Activated T-cell treated with anti-CD3 and anti-CD28 coated beads for 4 hours (primary cell): ENCODE measurements at places on chromosomes 5 and 9.

GRCh38 chr5:5813441-5813840 is 391.0 kb downstream of the ICE1 start:
- DNase-seq: no peak

- no peak for DNase-seq
These were observed 72.9 kb upstream of the SHB start for GRCh38 chr9:38141746-38142591.

GRCh38 chr5:93512799-93513198 is 68.2 kb downstream of the NR2F1-AS1 start:
- DNase-seq: no peak

- no peak for DNase-seq
These were observed 2.2 kb downstream of the DOCK8 start for GRCh38 chr9:216866-217265.

DNA sequence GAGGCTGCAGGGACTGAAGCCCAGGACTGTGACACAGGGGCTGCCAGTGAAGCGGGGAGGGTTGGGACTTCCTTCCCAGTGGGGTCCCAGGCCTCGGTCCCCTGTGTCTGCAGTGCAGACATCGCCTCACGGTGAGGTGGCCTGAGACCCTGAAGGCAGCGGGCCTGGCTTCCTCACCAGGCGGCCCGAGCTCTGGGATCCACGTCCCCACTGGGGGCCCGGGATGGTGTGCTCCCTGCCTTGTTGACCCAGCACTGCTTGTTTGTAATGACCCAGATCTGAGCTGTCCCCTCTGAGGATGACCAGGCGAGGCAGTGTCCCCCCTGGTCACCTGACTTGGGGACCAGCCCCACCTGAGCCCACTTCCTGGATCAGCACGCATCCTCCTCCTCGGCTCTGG is 53.1 kb downstream of the COL5A1 start:
- no peak for DNase-seq

DNA sequence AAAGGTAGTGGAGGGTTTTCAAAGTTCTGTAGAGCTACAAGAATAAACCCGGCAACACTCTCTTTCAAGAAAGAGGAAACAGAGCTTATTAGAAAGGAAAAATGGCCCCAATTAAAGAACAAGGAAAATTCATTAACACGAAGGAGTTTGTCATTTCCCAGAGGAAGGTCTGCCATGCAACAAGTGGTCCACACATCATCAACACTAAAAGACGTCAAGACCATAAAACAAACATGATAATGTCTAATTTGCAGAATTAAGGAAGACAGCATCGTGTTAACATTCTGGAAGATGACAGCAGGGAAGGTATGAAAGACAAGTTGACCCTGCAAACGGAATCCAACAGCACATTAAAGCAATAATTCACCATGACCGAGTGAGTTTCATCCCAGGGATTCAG is 28.6 kb upstream of the NRARP start:
- no peak for DNase-seq

- DNase-seq: no peak
These were observed 21.5 kb upstream of the ASS1 start for GRCh38 chr9:130423272-130423671.

GRCh38 chr5:93789173-93790067 is 48.0 kb upstream of the POU5F2 start:
- no peak for DNase-seq

DNA sequence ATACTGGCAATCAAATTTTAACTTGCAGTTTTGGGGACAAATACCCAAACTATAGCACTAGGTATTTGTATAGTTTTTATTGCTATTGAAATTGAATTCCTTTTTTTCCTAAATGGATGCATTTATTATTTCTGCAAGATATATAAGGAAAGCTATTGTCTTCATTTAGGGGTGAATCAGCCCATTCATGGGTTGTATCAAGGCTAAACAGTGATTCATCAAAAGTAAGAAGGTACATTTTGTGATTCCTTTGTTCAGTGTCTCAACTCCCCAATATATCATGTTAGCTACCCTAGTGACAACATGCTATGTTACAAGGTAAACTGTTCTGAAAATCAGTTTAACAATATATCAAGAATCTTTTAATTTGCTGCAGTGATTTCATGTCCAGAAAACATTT is 185.7 kb downstream of the PLK2 start:
- no peak for DNase-seq

DNA sequence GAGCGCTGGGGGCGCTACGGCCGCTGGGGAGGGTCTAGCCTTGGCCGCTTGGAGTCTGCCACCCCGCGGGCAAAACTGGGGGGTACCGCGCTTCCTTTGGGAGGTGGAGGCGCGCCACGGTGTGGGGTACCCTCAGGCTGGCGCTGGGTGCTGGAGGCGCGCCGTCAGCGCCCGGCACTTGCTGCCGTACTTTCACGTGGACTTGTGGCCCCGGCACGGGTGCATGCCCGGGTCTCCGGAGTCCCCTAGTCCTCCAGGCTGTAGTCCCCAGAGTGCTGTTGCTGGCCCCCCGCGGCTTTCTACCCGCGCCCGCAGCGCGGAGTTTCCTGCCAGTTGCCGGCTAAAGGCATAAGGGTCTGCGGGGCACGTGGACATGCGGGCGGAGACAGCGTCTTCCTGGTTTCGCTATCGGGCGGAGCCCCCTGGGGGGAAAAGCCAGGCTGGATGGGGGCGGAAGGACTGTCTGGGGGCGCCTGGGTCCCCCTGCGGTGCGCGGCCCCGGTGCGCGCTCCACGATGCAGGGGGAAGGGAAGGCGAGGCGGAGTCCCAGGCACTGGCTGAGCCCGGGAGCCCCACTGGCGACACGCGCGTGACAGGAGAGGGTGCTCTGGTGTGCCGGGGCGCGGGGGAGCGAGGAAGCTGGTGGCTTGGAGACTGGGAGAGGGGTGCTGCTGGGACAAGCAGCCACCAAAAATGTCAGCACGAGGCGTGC is 666 bp downstream of the PPARGC1B start:
- peak; percentile 44 for DNase-seq

DNA sequence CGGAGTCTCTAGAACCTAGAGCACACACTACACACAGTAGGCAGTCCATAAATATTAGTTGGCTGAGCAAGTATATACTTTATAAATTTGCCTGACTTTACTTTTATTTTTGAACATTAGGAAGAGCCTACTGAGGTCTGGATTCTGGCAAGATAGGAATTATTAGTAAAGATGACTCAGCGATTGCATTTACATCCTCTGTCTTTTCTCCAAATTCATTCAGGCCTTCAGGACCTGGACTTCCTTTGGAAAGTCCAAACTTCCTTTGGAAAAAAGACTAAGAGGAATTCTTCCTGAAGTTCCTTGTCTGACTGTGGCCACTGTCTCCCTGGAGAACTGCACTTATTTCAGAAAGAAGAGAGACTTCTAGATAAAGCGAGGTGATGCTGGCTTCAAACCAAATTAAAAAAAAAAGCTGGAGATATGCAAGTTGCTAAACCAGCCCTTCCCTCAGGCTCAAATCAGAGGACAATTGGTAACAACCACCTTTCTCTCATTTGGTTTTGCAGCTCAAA is 251.3 kb downstream of the GAS1 start:
- DNase-seq: no peak

- no peak for DNase-seq
These were observed 13.9 kb upstream of the DDX41 start for GRCh38 chr5:177530638-177531037.

DNA sequence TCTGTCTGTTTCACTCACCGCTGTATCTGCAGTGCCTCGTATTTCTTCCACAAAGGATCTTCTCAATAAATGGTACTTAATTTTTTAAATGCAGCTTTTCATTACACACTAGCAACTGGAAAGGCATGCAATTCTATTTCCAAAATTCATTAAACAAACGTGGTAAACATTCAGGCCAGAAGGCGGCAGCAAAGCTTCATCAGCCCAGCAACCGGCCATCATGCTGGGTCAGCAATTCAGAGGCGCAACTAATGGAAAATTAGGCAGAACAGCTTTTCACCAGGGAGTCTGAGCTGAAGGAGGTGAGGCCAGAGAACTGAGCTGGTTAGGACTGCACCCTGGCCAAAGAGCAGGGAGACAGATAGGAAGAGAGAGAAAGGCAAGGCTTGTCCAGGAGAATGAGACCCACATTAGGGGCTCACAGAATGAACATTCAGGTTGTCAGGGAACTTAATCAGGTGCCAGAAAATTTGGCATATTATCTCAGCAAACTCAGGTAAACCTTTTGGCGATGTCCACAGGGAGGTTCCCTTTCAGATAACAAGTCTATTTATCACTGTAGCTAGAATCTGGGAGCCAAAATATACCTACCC is 17.7 kb upstream of the RNF180 start:
- no peak for DNase-seq

GRCh38 chr5:149267241-149267973 is 4.3 kb upstream of the AFAP1L1 start:
- DNase-seq: no peak

DNA sequence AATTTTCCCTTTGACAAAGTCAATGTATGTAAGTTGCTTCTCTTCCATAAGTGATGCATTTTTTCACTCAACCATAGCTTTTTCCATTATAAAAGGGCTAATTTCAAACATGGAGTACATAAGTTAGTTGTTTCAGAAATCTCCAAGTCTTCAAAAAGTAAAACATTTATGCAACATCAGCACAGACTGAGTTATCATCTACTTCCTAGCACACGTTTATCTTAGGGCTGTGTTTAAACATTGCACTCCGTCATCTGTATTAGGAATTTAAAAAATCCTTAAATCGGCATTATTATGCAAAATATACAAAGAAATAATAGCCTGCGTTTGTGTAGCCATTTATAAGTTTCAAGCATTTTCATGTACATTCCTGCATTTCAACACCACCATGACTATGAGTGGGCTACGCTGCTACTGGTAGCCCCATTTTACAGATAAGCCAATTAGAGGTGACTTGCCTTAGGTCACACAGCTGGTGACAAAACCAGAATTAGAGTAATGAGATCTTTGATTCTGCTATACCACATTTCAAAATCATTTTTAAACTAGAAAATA is 43.4 kb downstream of the PTPN3 start:
- no peak for DNase-seq

GRCh38 chr9:86868616-86869015 is 78.7 kb downstream of the GAS1 start:
- DNase-seq: no peak

DNA sequence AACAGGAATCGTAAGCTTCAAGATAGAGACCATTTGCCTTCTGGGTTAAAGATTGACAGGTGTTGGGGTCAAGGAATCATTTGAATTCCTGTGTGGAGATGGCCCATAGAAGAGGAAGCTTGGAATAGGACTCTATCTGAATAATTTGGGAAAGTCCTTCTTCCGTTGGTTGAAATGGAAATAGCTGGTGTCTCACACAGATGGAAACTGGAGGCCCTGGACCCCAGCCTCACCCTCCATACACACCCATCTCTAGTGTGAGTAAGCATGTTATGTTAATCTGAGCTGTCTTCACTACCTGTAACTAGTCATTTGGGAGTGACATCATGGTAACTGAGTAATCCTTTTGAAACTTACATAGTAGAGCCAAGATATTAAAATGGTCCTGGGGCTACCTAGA is 184.4 kb downstream of the CD180 start:
- DNase-seq: no peak

DNA sequence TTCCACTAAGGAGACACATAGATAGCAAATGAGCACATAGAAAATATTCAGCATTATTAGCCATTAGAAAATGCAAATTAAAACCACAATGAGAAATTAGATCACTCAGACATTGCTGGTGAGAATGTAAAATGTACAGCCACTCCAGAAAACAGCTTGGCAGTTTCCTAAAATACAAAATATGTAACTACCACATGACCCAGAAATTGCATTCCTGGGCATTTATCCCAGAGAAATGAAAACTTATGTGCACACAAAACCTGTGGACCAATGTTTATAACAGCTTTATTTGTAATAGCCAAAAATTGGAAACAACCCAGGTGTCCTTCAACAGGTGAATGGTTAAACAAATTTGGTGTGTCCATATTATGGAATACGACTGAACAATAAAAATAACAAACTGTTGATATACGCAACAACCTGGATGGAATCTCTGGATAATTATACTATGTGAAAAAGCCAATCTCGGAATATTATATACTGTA is 34.8 kb upstream of the SHC3 start:
- no peak for DNase-seq

- no peak for DNase-seq
These were observed 8.8 kb downstream of the NAA35 start for GRCh38 chr9:85949586-85950335.

GRCh38 chr9:127485995-127486394 is 34.7 kb downstream of the LRSAM1 start:
- no peak for DNase-seq

DNA sequence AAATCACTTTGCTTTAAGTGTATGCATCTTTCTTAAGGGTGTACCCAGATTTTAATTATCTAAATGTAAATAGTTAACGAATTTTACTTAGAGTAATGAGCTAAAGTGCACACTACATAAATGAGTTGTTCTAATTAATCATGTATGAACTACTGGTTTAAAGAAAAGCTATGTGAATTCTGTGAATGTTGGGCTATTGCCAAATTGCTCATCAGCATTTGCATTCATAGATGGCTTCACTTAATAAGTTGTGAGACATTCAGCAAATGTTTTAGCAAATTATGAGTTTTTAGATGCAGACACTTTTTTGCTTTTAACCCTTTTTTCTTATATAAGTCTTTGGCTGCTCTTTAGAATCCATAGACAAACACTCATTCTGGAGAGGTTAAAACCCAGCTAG is 175.7 kb downstream of the PBX3 start:
- no peak for DNase-seq

DNA sequence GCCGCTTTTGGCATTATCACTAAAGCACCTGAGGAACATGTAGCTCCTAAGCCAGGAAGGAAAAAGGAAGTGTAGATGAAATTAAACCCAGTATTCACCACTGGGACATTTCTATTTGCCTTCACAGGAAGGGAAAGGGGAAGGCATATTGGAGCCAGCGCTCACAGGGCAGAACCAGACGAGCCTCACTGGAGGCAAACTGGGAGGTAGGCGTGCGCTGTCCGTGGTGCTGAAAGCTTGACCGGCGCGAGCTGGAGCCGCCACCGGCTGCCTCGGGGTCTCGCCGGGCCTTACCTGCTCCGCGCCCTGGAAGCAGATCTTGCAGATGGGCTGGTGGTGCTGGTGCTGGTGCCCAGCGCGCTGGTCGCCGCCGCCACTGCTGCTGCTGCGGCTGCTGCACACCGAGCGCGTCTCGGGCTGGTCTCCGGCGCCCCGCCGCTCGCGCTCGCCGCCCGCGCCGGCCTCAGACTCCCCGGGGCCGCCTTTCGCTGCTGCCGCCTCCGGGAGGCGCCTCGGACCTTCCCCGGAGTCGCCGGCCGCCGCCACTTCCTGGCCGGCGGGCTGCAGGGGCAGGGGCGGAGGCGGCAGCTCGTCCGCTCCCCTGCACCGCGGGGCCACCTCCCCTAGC is 732 bp downstream of the MARCHF11 start:
- DNase-seq: peak; percentile 0

GRCh38 chr5:141392429-141393198 is at the start of gene PCDHGA8:
Gene PCDHGA8 (plus strand): TSS chr5:141392633. CDS start chr5:141392814, 181 bp downstream.
- no peak for DNase-seq

DNA sequence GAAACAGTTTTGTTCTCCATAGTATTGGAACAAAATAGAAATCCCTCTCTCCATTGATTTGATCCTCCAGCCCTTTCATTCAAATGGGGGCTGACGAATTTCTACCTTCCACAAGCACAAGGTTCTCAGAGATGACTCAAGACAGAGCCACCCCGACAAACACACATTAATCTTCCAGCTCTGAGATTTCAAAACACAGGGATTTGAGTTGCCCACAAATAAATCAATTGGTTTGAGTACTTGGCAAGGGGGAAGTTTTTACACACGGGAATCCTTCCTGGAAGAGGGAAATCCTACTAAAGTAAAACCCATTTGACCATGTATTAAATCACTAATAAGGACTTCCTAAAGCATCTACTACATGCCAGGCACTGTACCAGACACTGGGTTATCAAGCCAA is 5.4 kb downstream of the ADRA1B start:
- no peak for DNase-seq
